ENCODE measurements at places on chromosomes 2 and 18.

- no peak for DNase-seq
Observed at GRCh38 chr2:69309351-69310110, 77.5 kb downstream of the GFPT1 start.

- DNase-seq, result peak; percentile 92
Observed at GRCh38 chr2:233426619-233427342, 72.5 kb downstream of the DGKD start.

DNA sequence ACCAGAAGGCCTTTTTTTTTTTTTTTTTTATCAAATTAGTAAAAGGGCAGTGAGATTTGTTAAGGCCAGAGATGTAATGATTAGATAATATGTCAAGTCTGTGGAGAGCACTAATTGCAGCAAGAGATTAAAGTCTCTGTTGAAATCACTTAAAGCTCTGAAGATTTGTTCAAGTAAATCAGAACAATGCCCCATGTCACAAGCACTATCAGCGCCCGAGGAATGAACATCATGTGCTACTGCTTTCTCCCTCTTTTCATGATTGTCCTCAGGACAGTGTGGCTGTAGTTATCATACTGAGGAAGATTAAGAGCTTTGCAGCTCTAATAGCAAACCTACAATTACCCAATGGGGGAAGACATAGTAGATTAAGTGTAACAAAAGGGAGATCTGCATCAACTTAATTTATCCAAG lies 71.1 kb downstream of the TDRD15 start:
- DNase-seq, result no peak

DNA sequence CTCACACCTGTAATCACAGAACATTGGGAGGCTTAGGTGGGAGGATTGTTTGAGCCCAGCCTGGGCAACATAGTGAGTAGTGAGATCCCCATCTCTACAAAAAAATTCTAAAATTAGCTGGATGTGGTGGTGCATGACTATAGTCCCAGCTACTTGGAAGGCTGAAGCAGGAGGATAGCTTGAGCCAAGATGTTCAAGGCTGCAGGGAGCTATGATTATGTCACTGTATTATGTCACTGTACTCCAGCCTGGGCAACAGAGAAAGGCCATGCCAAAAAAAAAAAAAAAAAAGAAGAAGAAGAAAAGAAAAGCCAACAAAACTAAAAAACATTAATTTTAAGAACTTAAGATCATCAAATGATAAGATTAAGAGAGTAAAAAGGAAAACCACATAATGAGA lies 17.4 kb upstream of the NCOA1 start:
- no peak for DNase-seq

GRCh38 chr2:109300582-109300981 lies 171.6 kb downstream of the SH3RF3 start:
- DNase-seq, result no peak

GRCh38 chr18:35692866-35693265 lies 111.3 kb downstream of the GALNT1 start:
- DNase-seq, result no peak

- no peak for DNase-seq
Observed at GRCh38 chr2:235195921-235196320, 244.1 kb downstream of the SH3BP4 start.

GRCh38 chr18:46917803-46918600 lies 600 bp downstream of the KATNAL2 start:
- DNase-seq, result peak; percentile 32

GRCh38 chr18:73136134-73136533 lies 268.3 kb upstream of the NETO1 start:
- DNase-seq, result no peak

GRCh38 chr2:196413821-196414274 lies 225.7 kb upstream of the CCDC150 start:
- no peak for DNase-seq

DNA sequence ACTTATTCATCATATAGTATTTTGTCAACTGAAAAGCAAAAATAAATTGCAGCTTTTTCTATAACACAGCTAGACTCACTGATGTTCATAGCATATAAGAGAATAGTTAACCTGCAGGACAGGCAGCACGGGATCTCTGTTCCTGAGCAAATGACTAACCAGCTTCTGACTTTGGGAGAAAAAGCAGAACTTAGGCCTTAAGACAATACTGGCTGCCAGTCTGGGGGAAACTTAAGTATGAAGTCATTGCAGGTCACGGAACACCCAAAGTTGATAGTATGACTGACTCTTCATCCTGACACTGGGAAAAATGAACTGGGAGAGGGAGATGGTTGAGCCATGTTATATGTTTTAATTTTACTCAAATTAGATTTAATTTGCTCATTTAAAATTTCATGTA lies 113.0 kb downstream of the DPP4 start:
- no peak for DNase-seq

DNA sequence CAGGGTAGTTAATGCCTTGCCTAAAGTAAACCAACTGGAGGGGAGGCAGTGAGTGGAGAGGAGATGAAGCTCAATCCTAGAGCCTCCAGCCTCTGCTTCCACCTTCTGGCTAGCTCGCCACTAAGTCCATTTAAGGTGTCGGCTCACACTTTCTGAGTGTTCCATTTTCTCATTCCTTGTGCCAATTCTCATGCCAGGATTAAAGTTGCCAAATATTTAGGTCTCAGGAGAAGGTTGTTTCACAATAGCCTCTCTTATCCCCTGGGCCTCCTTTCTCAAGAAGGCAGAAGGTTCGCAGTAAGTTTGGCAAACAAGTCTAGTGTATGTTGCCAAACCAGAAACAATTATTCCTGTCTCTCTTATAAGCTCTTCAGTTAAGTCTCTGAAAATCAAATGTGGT lies 57.2 kb downstream of the TACR1 start:
- no peak for DNase-seq

DNA sequence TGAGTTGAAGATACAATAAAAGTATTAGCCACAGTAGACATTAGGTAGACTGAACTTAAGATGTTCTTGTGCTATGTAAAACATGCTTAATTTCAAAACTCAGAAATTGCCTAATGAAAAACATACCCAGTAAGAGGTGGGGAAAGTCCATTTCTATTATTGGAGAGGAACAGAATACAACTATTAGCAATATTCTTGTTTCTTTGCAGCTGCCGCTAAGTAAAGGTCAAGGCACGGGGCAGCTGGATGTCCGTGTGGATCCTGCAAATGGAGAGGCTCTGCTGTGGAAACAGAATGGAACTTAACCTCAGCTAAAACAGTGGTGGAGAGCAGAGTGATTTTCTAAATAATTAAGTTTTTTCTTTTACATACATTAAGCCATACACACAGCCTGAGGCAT lies 139.2 kb upstream of the ARHGAP28 start:
- no peak for DNase-seq

DNA sequence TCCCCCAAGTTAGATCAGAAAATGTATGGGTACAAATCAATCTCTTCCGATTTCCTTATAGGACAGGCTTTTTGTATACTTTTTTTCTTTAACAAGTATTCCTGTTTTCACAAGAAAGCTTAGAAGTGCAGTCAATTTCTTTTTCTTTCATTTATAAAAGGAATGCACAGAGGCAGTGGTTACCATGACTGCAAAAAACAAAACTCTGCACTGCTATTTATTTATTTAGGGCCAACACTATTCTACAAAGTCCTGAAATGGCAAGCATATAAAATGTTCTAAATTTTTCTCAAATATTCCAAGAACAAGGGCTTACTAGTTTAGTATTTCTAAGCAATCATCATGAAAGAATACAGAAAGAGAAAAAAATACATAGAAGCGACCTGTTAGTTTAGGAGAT lies 22.2 kb downstream of the ATAD2B start:
- peak; percentile 33 for DNase-seq

GRCh38 chr18:3055186-3055728 lies 42.3 kb upstream of the LPIN2 start:
- DNase-seq, result no peak

DNA sequence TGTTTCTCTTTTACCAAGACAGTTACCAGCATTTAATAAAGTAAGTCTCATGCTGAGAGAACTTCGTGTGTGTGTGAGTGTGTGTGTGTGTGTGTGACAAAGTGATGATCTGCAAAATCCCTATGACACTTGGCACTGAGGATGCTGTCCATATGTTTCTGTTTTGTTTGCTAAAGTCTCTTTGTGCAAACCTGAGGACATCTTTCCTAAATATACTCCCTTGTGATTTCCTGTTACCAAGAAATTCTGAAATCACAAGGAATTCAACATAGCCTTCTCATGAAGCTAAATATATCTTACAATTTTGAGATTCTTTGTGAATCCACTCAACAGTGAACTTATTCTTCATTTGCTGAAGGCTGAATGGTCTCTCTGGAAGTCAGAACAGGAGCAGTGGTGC lies 1359.7 kb upstream of the NRXN1 start:
- DNase-seq, result no peak

GRCh38 chr2:217729421-217730053 lies 273.3 kb downstream of the TNS1 start:
- no peak for DNase-seq

- DNase-seq, result no peak
Observed at GRCh38 chr2:41364842-41365241, 683.0 kb upstream of the PKDCC start.

DNA sequence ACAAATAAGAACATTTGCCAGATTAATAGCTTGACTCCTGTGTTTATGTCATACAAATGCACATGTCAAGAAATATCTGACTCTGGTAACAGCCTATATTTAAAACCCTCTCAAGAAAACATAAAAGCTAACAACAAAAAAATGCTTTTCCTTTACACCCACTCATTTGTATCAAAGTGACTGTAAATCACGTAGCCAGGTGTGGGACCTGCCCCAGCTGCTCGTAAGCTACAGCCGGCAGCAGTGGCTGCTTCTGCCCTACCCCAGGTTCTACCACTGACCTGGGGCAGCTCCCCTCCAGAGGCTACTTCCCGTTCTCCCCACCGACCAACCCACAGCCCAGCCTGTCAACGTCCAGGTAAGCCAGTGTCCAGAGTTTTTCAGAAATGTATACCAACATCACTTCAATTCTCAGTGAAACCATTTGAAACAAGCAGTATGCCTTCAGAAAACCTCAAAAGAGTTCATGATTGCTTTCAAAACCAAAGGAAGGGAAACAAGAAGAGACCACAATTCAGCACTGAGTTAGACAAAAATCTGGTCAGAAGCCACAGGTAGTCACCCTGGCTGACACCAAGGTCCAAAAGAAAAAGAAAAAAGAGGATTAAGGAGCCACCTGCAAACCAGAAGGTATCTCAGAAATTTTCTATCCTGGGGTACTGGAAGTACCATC lies 40.4 kb downstream of the KIDINS220 start:
- DNase-seq, result no peak

GRCh38 chr2:120749506-120750431 lies 14.1 kb downstream of the GLI2 start:
- peak; percentile 63 for DNase-seq
